ENCODE measurements at places on chromosomes 1 and 21.

DNA sequence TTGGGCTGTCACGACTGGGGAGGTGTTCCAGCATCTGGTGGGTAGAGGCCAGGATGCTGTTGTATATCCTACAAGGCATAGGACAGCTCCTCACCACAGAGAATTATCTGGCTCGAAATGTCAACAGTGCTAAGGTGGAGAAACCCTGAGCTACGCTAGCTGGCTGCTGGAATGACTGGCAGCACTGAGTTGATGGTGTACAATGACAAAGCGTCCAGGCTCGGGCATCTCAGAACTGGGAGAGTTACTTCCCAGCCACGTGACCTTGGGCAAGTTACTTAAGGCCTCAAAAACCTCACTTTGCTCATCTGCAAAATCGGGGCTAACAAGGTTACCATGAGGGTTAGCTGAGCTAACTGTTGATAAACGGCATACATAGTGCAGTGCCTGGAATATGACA, 35.4 kb downstream of the GPR161 start:
- no peak for DNase-seq

DNA sequence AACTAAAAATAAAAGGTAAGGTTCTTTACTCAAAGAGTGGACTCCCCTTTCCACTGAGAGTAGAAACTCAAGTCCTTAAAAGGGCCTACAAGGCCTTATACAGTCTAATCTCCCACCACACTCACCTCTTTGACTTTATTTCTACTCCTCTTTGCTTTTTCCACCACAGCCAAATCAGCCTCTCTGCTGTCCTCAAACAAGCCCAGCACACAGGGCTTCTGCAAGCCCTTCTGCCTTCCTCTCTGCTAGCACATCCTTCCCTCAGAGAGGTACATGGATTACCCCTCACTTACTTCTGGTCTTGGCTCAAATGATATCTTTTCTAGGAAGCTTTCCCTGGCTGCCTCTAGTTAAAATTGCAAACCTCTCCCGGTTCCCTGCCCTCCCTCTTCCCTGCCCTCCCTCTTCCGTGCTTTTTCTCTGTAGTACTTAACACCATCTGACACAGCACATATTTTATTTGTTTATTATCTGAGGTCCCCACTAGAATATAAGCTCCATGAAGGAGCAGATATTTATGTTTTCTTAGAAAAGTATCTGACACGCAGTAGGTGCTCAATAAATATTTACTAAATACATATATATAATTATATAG, 1.7 kb downstream of the LYST start:
- DNase-seq = no peak

GRCh38 chr21:37072274-37072987, 440 bp downstream of the PIGP start:
- no peak for DNase-seq

DNA sequence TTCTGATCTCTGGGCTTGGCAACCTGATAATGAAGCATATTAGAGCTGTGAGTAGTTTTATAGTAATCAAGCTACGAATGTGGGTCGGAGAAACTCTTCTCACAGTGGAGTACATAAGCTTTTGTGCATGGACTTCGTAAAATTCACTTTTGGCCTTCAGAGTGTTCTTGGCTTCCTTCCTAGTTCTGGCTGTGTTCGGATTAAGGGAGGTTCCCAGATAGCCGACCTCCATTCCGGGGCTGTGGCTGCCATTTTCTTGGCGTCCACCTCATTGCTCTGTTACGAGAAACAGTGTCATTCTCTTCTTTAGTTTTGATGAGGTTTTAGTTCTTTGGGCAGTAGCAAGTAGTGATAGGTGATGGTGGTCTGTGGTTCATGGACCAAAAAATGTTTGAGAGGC, 26.3 kb downstream of the CAMTA1 start:
- no peak for DNase-seq

GRCh38 chr1:7382971-7383370, 388.1 kb upstream of the VAMP3 start:
- DNase-seq = peak; percentile 10

DNA sequence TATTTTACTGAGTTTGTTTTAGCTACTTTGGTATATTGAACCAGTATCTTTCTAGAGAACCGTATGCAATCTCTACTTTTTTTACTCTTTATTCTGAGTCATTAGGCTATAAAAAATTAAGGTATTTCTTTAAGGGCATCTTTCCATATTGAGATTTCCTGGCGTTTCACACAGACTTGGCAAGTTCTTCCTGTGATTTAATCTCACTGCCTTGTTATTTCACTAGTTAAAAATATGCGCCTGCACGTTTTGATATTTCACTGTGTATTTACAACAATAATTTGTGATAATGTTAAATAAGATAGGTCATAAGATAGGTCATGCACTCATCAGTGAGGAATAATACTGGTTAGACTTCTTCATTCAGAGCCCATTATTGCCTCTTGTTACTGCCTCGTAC, 16.2 kb upstream of the CR1L start:
- DNase-seq = no peak

GRCh38 chr1:28027238-28027637, 61.2 kb downstream of the EYA3 start:
- DNase-seq = no peak

DNA sequence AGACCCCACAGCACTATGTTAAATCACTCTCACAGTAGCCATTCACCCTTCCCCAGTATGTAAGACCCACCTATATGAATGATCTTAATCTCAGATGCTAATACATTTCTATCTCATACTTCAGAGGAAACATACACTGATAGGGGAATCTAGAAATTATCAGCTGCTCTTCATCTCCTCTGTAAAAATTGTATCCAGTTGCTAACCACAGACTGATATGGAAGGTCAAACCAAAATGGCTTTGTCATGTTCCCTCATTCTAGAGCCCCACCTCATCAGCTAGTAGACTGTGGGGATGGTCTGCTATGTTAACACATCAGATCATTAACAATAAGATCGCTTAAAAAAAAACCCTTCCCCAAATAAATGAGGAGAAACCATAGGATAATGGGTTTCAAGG, 71.7 kb downstream of the UBR4 start:
- peak; percentile 5 for DNase-seq

DNA sequence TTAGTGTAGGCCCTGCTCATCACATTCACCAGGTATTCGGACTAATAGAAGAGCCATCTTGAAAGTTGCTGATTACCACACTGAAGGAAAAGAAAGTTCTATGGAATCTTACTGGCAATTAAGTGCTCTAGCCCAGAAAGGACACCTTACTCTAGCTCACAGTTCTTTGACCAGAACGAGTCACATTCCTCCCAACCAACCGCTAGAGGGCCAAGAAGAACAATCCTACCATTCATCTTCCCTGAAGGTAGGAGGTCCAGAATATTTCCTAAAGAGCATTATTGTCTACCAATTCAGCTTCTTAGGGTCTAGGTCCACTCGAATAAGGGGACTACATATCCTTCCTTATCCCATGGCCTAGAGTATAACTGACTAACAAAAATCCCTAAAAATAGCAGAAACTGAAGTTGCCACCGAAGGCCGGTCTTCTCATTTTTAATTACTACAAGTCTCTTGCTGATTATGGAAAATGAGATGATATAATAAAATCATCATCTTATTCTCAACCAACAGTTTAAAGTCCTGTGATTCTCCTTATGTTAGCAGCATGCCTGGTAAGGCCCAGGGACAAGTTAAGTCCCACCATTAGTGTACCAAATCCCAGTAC, 2.7 kb upstream of the FMO1 start:
- DNase-seq = peak; percentile 68

DNA sequence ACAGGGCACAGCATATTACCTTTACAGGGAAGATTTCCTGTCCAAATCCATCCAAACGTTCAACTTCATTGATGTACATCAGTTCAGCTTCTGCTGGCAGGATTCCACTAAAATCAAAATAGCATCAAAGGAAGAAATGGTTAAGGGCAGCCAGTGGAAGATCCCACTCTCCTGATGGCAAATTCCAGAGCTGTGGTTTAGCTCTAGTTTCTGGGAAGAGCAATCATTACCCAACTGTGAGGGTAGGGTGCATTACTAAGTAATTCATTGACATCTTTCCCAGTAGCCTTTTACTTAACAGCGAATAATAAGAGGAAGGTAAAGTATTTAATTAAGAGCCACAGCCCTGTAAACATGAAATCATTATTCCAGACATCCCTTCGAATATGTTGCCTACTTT, 120.7 kb downstream of the SMYD2 start:
- DNase-seq = no peak

DNA sequence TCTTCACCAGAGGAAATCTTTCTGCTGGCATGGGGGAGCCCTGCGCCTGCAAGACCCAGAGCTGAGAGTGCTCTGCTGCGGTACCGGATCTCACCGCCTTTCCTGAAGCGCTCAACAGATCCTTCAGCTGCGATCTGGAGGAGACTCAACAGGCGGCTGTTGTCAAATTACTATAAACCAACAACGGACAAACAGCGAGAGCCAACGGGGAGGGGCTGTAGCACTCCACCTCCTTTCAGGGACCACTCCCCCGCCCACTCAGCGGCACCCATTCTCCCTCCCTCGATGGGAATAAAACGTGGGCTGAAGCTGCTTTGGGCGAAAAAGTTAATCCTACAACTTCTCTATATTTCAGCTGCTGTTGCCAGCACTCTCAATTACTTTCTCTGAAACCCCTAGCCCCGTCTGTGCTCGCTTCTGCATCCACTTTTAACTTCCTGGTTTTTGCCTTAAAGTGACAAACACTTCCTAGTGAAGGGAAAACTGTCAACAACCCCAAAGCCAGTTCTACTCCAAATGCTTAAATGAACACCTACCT, at the start of gene FMO5:
TSS of gene FMO5 (minus strand) at position 147 of the 538 bp plus-strand sequence. CDS start 310 bp downstream, outside the sequence.
- DNase-seq = peak; percentile 89

DNA sequence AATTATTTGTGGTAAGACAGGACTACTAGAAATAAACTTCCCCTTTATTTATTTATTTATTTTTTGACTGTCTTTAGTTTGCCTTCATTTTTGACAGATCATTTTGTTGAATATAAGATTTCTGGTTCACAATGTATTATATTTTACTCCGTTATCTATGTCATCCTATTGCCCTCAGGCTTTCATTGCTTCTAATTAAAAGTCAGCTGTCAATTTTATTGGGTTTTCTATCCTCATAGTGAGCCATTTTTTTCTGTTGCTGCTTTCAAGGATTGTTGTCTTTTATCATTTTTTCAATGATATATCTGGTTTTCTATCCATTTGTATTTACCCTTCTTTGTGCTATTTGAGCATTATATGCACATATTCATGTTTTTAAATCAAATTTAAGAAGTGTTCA, 866.2 kb downstream of the LRRIQ3 start:
- DNase-seq = no peak

DNA sequence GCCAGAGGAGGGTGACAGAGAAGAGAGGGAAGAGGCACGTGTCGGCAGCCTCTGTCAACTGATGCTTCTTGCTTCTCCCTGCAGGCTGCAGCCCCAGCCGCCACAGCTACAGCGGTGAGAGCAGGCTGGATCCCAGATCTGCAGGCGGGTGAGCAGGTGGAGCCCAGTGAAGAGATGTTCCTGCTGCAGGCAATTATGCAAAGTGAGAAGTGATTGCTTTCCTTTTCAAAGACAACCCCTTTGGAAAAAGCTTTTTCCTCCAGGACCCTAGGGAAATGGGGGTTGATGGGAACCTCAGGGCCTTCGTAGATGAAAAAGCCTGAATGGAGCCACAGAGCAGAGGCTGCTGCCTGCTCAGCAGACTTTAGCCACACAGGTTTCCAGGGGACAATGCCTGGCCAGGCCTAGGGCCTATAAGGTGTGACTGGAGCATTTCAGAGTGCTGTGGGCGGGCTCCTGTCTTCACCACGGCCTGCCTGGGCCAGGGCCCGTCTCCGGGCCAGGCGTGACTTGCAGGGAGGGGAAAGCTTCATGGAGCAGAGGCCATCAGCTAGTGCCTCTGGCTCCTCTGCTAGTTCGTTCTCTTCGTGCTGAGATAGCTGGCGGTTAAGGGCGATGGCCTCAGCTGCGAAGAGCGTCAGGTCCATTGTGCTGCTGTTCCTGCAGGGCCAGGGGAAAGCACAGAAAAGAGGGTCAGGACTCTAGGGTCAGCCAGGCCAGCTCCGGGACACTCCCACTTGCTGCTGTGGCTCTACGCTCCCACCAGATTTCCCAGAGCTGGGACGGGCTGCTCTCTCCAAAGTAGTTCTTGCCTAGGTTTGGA, 6.9 kb upstream of the KNCN start:
- DNase-seq = peak; percentile 64

DNA sequence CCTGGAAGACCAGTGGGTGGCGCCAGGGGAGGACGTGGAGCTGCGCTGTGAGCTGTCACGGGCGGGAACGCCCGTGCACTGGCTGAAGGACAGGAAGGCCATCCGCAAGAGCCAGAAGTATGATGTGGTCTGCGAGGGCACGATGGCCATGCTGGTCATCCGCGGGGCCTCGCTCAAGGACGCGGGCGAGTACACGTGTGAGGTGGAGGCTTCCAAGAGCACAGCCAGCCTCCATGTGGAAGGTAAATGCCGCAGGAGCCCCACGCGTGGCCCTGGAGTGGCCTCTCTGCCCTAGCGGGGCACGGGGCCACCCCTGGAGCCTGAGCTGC, 75.2 kb downstream of the OBSCN start:
- DNase-seq = peak; percentile 69

GRCh38 chr1:206498685-206499084, 8.6 kb upstream of the RASSF5 start:
- DNase-seq = peak; percentile 86

DNA sequence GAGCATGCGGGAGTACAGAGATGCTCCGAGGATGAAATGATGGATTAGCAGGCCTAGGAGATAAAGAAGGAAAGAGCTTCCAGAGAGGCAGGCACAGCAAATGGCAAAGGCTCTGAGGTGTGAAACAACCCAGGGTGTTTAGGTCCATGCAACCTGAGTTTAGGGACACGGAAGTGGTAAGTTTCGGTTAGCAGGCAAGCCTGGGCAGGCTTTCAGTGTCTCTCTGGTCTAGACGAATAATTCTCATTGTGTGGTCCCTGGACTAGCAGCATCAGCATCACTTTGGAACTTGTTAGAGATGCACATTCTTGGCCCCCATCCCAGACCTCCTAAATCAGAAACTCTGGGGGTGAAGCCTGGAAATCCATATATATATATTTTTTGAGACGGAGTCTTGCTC, 18.6 kb downstream of the NKAIN1 start:
- DNase-seq = no peak

DNA sequence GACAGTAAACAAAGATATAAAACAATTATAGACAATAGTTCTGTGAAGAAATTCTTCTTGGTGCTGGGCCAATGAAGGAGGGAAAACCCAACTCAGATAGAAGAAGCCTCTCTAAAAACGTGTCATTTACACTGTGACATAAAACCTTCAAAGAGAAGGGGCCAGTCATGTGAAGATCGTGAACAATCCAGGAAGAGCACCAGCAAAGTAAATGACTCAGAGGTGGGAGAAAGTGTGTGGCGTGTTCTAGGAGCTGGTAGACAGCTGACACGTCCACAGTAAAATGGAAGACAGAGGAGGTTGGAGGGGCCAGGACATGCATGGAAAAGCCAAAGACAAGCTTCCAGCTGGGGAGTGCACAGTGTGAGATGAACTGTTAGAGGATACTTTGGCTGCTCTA, 143.6 kb downstream of the VAV3 start:
- DNase-seq = no peak

DNA sequence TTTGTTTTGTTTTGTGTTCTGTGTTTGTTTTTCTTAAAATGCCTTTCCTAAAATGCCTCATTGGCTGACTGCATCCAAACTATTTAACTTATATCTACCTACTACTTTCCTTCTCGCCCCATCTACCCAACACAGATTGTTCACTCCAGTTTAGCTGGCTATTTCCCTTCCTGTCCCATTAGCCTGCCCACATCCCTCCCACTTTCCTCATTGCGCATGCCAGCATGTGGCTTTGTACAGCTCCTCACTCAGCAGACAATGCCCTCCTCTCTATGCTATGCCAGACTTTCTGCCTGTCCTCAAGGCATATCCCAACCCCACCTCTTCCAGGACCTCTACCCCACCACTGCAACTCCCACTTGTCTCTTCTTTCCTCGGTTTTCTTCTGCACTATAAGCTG, 94.7 kb upstream of the C1orf21 start:
- DNase-seq = no peak
